A549 treated with CpdA at 1 μM for 4 hours (cell line): ENCODE measurements at places on chromosomes 1 and 21. TPM values are rescaled to one million over a fixed set of nuclear protein-coding genes. Genes with fewer than 3 reads are reported as not detected.

The TDRD5 gene
- total RNA-seq = 0.01 to 0.09 TPM (median 0.05 TPM) in 3 of 5 replicates, not detected in the others

The CHI3L1 gene
- not detected in 5 replicates for total RNA-seq

The LRRN2 gene
- total RNA-seq = 13.7 to 20.6 TPM (median 15.7 TPM) in 5 replicates

The WNT3A gene
- 0.02 to 0.06 TPM (median 0.05 TPM) in 3 of 5 replicates, not detected in the others for total RNA-seq

The DCST1 gene
- total RNA-seq = 0.02 TPM in 1 of 5 replicates, not detected in the others

The KRTAP19-5 gene
- not detected in 5 replicates for total RNA-seq

The NTMT2 gene
- total RNA-seq = not detected in 5 replicates

The GBP2 gene
- total RNA-seq = 0.74 to 1.3 TPM (median 0.91 TPM) in 5 replicates

The CAPN9 gene
- total RNA-seq = not detected in 5 replicates

The ANKRD45 gene
- total RNA-seq = 0.15 TPM in 2 of 5 replicates, not detected in the others

The TLCD4 gene
- total RNA-seq = 8.1 to 12.2 TPM (median 8.7 TPM) in 5 replicates

The S100A4 gene
- 1,624 to 1,839 TPM (median 1,665 TPM) in 5 replicates for total RNA-seq

The TCEA3 gene
- total RNA-seq = 0.17 to 0.42 TPM (median 0.29 TPM) in 5 replicates
